Activated naive CD4-positive, alpha-beta T cell treated with Interleukin-2 at 50 U/mL for 16 hours (primary cell): ENCODE measurements at places on chromosomes 1 and 21.

GRCh38 chr1:206121269-206121668, 4.1 kb upstream of the AVPR1B start:
- no peak for DNase-seq

GRCh38 chr1:15799004-15799867, 8.2 kb downstream of the UQCRHL start:
- peak; percentile 4 for DNase-seq

DNA sequence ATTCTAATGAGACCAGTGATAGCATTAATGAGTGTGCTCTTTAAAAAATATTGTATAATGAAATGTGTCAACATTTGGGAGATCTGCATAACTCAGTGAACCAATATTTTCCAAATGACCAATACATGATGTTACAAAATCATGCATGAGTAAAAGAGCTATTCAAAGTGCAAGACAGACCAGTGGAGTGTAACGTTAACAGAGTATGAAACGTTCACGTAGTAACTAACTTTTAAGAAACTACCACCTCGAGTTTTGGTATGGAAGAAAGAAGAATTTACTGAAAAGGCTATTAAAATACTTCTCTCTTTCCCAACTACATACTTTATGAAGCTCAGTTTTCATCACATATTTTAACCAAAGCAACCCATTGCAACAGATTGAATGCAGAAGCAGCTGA, 9.6 kb upstream of the SLC6A9 start:
- no peak for DNase-seq

GRCh38 chr1:169321539-169321938, 46.1 kb downstream of the NME7 start:
- DNase-seq: no peak

DNA sequence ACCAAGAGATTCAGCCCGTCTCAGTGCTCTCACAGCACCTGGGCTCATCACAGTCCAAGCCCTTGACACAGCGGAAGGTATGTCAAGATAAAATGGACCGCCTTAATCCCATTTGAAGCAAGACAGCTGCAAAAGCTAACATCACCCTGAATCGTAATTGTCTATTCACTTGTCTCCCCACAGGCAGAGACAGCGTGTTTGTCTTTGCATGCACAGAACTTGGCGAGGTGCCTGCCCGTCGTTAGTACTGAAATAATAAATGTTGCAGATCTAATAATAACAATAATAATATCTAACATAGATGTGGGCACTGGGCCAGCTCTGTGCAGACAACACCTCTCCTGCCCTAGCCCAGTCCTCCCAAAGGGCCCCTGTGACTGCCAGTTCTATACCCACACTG, 271.7 kb downstream of the NPHP4 start:
- no peak for DNase-seq

DNA sequence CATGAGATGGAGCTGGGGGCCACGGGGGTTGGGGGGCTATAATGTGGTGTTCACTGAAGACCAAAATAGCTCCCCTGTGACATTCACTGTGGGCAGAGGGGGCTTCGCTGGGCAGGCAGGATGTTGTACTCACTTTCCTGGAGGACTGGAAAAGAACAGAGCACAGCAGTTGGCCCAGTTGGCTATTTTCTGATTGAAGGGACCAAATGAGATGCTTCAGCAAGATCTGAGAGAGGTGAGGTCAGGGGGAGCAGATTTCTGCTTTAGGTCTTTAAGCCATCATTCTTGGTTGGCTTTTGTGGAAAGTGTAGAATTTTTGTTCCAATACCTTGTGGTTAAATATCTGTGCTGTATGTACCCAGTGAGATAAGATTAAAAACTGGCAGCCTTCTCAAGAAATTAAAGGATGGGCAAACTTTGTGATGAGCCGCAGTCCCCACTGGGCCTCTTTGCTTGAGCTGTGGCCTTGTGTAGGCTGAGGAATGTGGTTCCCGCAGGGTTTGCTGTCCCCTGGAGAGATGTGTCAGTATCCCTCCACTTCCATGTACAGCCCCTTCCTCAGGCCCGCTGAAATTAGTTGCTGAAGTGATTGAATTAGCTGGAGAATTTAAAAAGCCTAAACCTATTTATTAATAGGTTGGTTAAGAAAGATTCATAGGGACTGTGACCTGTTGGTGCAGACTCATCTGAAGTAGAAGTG, 80.7 kb downstream of the ATP5PO start:
- DNase-seq: no peak

GRCh38 chr1:61233121-61233660, 150.8 kb downstream of the NFIA start:
- no peak for DNase-seq

DNA sequence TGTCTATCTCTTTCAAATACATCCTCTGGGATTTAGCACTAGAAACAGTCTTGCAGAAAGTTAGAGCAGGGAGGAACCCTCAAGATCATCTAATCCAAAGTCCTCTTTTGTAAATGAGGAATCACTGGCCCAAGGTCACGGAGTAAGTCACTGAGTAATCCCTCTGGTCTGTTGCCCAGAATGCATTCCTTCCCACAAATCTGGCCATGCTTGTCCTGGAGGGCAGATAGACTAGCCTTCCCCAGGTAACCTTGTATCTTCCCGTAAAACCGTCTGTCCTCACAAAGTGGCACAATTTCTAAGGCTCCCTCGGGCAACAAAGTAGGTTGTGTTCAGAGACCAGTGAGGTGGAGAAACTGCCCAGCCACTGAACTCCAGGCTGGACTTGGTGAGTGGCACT, 46.2 kb downstream of the DDR2 start:
- DNase-seq: no peak
